ENCODE measurements at places on chromosomes 11 and 22. TPM values are rescaled to one million over a fixed set of nuclear protein-coding genes. Genes with fewer than 3 reads are reported as not detected.

FRMD8 gene
- 16.9 TPM for total RNA-seq

NLRP6 gene
- 0.25 TPM for total RNA-seq

PIK3IP1 gene
- 12.1 TPM for total RNA-seq

FXYD2 gene
- 0.89 TPM for total RNA-seq

ABCG4 gene
- 1.6 TPM for total RNA-seq

- no peak for DNase-seq
- H3K27ac ChIP-seq, result peak overlapping the region; percentile 81
- H3K4me3 ChIP-seq, result no peak overlapping the region
- H3K36me3 ChIP-seq, result no peaks in the 10 kb centered on the region
Observed at GRCh38 chr11:77072851-77073327, 6.1 kb downstream of the CAPN5 start.

- H3K36me3 ChIP-seq, result no peaks in the 10 kb centered on the region
- H3K27me3 ChIP-seq, result no peaks in the 10 kb centered on the region
- H3K27ac ChIP-seq, result no peak overlapping the region
- no peaks in the 10 kb centered on the region for H3K4me1 ChIP-seq
- no peak for DNase-seq
- no peak overlapping the region for H3K4me3 ChIP-seq
Observed at GRCh38 chr11:57386178-57386940, 4.1 kb downstream of the PRG2 start.

DNA sequence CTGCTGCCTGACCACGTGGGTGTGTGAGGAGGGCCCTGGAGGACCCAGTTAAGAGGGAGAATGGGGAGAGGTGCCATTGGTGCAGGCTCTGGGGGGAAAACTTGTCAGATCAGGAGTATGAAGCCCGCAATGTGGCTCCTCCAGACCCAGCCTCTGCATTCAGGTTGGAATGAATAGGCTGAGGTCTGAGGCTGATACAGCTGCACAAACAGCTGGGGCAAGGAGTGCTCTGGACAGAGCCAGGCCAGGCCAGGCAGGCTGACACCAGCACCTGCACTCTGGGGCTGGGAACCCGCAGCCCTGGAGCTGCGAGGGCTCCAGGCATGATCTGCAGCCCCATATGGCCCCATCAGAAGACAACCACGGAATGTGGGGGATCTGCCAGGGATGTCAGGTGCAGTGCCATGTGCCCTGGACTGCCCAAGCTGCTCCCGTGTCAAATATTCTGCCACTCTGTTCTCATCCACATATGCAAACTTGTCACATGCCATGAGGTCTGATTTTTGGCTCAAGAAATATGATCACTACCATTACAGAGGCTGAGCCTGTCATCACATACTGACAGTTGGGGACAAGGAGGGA, 27.2 kb upstream of the KCNJ11 start:
- H3K36me3 ChIP-seq, result no peaks in the 10 kb centered on the region
- H3K4me1 ChIP-seq, result no peaks in the 10 kb centered on the region
- peaks cover 11% of the 10 kb centered on the region for H3K27me3 ChIP-seq
- no peak overlapping the region for H3K4me3 ChIP-seq
- no peak for DNase-seq
- peak overlapping the region; percentile 33 for H3K27ac ChIP-seq

GRCh38 chr11:44752713-44753112, 26.0 kb downstream of the TSPAN18 start:
- no peak for DNase-seq
- no peak overlapping the region for H3K4me3 ChIP-seq
- H3K4me1 ChIP-seq, result peaks cover 63% of the 10 kb centered on the region
- H3K36me3 ChIP-seq, result no peaks in the 10 kb centered on the region

- H3K27me3 ChIP-seq, result no peaks in the 10 kb centered on the region
- no peaks in the 10 kb centered on the region for H3K36me3 ChIP-seq
- no peak overlapping the region for H3K4me3 ChIP-seq
- no peak for DNase-seq
- H3K4me1 ChIP-seq, result peaks cover 34% of the 10 kb centered on the region
Observed at GRCh38 chr11:68845351-68846002, 3.8 kb upstream of the CPT1A start.

- no peaks in the 10 kb centered on the region for H3K36me3 ChIP-seq
- peaks cover 19% of the 10 kb centered on the region for H3K27me3 ChIP-seq
- no peak overlapping the region for H3K4me3 ChIP-seq
- DNase-seq, result no peak
Observed at GRCh38 chr11:120835601-120836228, 188.2 kb upstream of the TBCEL start.

- H3K27me3 ChIP-seq, result no peaks in the 10 kb centered on the region
- DNase-seq, result no peak
- peaks cover 12% of the 10 kb centered on the region for H3K4me1 ChIP-seq
- H3K36me3 ChIP-seq, result no peaks in the 10 kb centered on the region
- H3K27ac ChIP-seq, result no peak overlapping the region
Observed at GRCh38 chr11:2092464-2092910, 46.7 kb downstream of the IGF2 start.

DNA sequence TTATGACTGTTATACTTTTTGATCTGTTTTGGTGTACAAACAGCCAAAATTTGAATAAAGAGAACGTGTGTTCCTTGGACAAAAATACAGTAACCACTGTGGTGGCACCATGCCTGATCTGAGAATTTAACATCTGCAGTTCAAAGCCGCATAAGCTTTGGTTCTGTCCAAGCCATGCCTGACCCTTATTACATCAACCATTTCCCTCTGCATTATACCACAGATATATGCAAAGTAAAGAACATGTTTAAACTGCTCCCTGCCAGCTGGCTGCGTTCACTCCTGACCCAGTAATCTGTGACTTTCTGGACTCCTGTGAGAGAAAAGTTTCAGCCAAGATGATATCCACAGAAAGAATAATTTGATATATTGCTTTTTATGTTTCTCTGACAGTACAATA, 890.5 kb upstream of the ANO3 start:
- H3K4me3 ChIP-seq, result no peak overlapping the region
- H3K27ac ChIP-seq, result no peak overlapping the region
- no peak for DNase-seq
- H3K36me3 ChIP-seq, result no peaks in the 10 kb centered on the region
- H3K4me1 ChIP-seq, result no peaks in the 10 kb centered on the region

- no peak for DNase-seq
- H3K4me3 ChIP-seq, result no peak overlapping the region
- no peaks in the 10 kb centered on the region for H3K27me3 ChIP-seq
- H3K27ac ChIP-seq, result no peak overlapping the region
Observed at GRCh38 chr22:20648306-20648903, 125.5 kb upstream of the SERPIND1 start.

DNA sequence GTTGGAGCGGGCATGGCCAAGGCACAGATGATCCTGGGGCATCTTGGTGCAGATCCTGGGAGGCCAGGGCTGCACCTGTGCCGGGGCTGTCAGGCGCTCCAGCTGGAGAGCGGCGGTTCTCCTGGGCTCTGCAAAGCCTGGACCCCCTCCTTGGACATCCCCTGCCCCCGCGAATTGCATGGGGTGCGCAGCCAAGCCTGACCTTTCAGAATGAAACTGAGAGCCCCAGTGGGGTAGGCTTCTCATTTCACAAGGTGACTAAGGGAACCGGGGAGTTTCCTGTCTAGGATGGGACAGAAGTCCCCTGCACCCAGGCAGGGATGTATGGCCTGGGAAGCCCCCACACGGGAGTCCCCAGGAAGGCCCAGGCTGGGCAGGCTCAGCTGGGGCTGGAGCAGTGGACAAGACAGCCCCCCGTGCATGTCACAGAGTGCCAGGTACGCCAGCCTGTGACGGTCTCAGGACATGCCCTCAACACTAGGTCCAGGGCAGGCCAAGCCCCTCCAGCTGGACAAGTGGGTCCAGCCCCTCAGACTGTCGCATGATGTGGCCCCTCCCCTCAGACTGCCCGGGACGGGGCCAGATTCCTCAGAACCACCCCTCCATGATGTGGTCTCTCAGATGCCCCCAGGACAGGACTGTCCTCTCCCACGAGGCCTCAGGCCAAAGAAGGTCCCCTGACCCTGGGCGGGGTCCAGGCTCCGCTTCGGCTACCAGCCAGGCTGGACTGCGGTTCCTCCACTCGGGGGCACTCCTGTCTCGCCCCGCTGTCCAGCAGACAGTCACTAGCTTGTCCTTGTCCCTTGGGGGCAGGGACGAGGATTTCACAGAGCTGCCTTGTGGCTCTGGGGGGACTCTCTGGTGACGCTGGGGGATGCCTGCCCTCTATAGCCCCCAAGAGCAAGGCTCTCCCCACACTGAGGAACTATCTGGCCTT, 2.3 kb downstream of the LSP1 start:
- H3K27me3 ChIP-seq, result no peaks in the 10 kb centered on the region
- DNase-seq, result no peak
- H3K4me1 ChIP-seq, result no peaks in the 10 kb centered on the region
- no peaks in the 10 kb centered on the region for H3K36me3 ChIP-seq

GRCh38 chr22:49499433-49500075, 328.1 kb downstream of the BRD1 start:
- DNase-seq, result no peak
- no peak overlapping the region for H3K4me3 ChIP-seq
- H3K4me1 ChIP-seq, result no peaks in the 10 kb centered on the region
- no peak overlapping the region for H3K27ac ChIP-seq
- no peaks in the 10 kb centered on the region for H3K27me3 ChIP-seq
- H3K36me3 ChIP-seq, result no peaks in the 10 kb centered on the region

- H3K4me1 ChIP-seq, result no peaks in the 10 kb centered on the region
- no peaks in the 10 kb centered on the region for H3K27me3 ChIP-seq
- no peaks in the 10 kb centered on the region for H3K36me3 ChIP-seq
- no peak for DNase-seq
- no peak overlapping the region for H3K4me3 ChIP-seq
- no peak overlapping the region for H3K27ac ChIP-seq
Observed at GRCh38 chr11:57468276-57468675, 7.9 kb downstream of the RTN4RL2 start.

- DNase-seq, result peak; percentile 3
- H3K4me3 ChIP-seq, result no peak overlapping the region
- no peaks in the 10 kb centered on the region for H3K36me3 ChIP-seq
- no peak overlapping the region for H3K27ac ChIP-seq
Observed at GRCh38 chr11:2259466-2259830, 10.9 kb downstream of the ASCL2 start.

GRCh38 chr22:37409031-37409430, 18.2 kb downstream of the ELFN2 start:
- no peaks in the 10 kb centered on the region for H3K36me3 ChIP-seq
- no peak overlapping the region for H3K27ac ChIP-seq
- H3K4me3 ChIP-seq, result no peak overlapping the region
- no peaks in the 10 kb centered on the region for H3K27me3 ChIP-seq

Data from heart right ventricle (tissue), 16 donors.